Mesothelial cell of epicardium (in vitro differentiated cells): ENCODE measurements at places on chromosomes 11 and 22. TPM values are rescaled to one million over a fixed set of nuclear protein-coding genes. Genes with fewer than 3 reads are reported as not detected.

PTPRCAP gene
- 1.4 to 1.8 TPM (median 1.6 TPM) in 3 replicates for total RNA-seq

P2RY6 gene
- total RNA-seq: 0.36 to 0.51 TPM (median 0.45 TPM) in 3 replicates

CENPM gene
- total RNA-seq: 12.5 to 14.9 TPM (median 13.3 TPM) in 3 replicates

PLAAT2 gene
- not detected in 3 replicates for total RNA-seq

CTTN gene
- 307 to 326 TPM (median 318 TPM) in 3 replicates for total RNA-seq

PHOX2A gene
- total RNA-seq: not detected in 3 replicates

GLB1L2 gene
- 8.9 to 9.9 TPM (median 9.5 TPM) in 3 replicates for total RNA-seq

BTBD18 gene
- total RNA-seq: not detected in 3 replicates

PANX3 gene
- total RNA-seq: not detected in 3 replicates

SLC37A2 gene
- total RNA-seq: 0.47 to 0.54 TPM (median 0.51 TPM) in 3 replicates

APOBEC3H gene
- 0.49 TPM in 1 of 3 replicates, not detected in the others for total RNA-seq

AIFM3 gene
- total RNA-seq: 2.4 to 3.2 TPM (median 2.5 TPM) in 3 replicates

ELMOD1 gene
- total RNA-seq: 0.69 to 0.75 TPM (median 0.73 TPM) in 3 replicates

SF1 gene
- 529 to 536 TPM (median 533 TPM) in 3 replicates for total RNA-seq

TPBGL gene
- 0.07 to 0.11 TPM (median 0.11 TPM) in 3 replicates for total RNA-seq

RAG2 gene
- not detected in 3 replicates for total RNA-seq

ANO9 gene
- 29.7 to 32.3 TPM (median 30.6 TPM) in 3 replicates for total RNA-seq

YDJC gene
- total RNA-seq: 25.3 to 26.2 TPM (median 25.8 TPM) in 3 replicates

DDX17 gene
- 694 to 717 TPM (median 708 TPM) in 3 replicates for total RNA-seq

CHRDL2 gene
- total RNA-seq: 0.45 to 0.65 TPM in 2 of 3 replicates, not detected in the other

C22orf23 gene
- 0.31 to 0.40 TPM in 2 of 3 replicates, not detected in the other for total RNA-seq

MRPL21 gene
- total RNA-seq: 49.4 to 52.8 TPM (median 52.5 TPM) in 3 replicates

C11orf52 gene
- total RNA-seq: 6.9 to 7.9 TPM (median 7.9 TPM) in 3 replicates

SCUBE2 gene
- total RNA-seq: 1.1 to 1.7 TPM (median 1.5 TPM) in 3 replicates

KLHDC7B gene
- 0.07 to 0.11 TPM (median 0.09 TPM) in 3 replicates for total RNA-seq

IL18 gene
- total RNA-seq: 0.24 to 0.31 TPM (median 0.29 TPM) in 3 replicates

OTOG gene
- 1.2 to 2.8 TPM (median 1.8 TPM) in 3 replicates for total RNA-seq

UBQLNL gene
- 1.9 to 2.1 TPM (median 2.0 TPM) in 3 replicates for total RNA-seq

MS4A6A gene
- total RNA-seq: not detected in 3 replicates

MRGPRF gene
- 2.3 to 4.0 TPM (median 3.4 TPM) in 3 replicates for total RNA-seq

MS4A8 gene
- total RNA-seq: not detected in 3 replicates

MIOX gene
- 0.34 to 0.66 TPM in 2 of 3 replicates, not detected in the other for total RNA-seq

C22orf31 gene
- 0.44 to 0.45 TPM in 2 of 3 replicates, not detected in the other for total RNA-seq

OVCH2 gene
- 8.5 to 9.7 TPM (median 9.6 TPM) in 3 replicates for total RNA-seq

TESMIN gene
- 15.9 to 19.2 TPM (median 16.0 TPM) in 3 replicates for total RNA-seq

TRIM66 gene
- total RNA-seq: 8.3 to 10.1 TPM (median 8.7 TPM) in 3 replicates
